AG08395 (cell line): ENCODE measurements at places on chromosomes 5 and 9.

DNA sequence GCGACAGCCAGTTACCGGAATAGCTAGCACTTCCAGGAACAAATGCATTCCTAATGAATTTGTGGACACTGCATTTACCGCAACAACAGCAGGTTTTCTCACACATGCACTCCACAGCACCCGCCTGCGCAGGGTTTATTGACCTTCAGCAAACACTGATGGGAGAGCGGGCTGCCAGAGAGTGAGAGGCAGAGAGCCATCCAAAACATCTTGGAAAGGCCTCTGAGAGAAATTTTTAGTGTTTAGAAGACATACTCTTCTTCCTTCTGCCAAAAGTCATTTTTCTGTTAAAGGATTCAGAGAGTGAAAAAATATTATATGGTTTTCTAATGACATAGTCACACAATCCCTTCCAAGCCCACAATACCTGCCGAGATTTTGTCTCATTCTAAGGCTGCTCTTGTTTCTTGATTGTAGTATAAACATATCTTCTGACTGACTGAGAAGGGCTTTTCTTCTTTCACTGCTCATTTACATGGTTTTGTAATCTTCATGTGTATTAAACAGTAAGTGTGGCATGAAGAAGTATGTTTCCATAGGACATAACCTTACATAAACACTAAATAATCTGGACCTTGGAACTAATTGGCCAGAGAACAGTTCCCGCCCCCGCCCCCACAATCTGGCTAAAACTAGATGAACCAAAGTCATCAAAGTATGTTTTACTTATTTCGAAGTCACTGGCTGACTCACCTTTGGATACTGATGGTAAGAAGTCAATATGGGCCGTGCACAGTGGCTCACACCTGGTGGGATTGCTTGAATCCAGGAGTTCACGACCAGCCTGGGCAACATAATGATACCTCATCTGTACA lies 432.5 kb upstream of the MEF2C start:
- no peak for DNase-seq

GRCh38 chr9:37025071-37025822 lies 8.8 kb downstream of the PAX5 start:
- no peak for DNase-seq

DNA sequence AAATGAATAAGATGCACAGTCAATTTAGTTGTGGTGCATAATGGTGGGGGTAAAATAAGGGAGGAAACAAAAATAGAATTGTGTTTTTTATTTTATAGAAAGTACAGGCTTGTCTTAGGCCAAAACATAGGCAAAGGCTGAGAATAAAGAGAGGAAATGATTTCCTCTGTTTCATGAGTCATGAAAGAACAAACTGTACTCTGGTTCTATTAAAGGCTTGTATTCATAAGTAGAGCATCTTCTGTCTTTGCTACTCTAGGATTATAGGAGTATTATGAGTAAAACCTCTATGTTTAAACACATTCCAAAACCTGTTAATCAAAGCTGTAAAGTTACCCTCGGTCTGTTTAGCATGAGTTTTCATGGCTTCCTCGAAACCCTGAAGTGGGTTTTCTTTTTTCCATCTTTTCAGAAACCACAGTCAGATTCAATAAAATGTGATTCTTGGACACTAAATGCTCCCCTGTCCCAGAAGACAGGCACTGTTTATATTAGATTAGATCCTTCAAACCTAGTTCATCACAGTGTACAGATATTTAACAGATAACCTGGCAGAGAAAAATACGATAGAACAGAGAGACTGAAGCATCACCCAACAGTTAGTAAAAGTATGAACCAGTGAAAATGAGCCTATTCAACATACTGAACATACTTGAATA lies 473.9 kb upstream of the CYLC2 start:
- DNase-seq = no peak

DNA sequence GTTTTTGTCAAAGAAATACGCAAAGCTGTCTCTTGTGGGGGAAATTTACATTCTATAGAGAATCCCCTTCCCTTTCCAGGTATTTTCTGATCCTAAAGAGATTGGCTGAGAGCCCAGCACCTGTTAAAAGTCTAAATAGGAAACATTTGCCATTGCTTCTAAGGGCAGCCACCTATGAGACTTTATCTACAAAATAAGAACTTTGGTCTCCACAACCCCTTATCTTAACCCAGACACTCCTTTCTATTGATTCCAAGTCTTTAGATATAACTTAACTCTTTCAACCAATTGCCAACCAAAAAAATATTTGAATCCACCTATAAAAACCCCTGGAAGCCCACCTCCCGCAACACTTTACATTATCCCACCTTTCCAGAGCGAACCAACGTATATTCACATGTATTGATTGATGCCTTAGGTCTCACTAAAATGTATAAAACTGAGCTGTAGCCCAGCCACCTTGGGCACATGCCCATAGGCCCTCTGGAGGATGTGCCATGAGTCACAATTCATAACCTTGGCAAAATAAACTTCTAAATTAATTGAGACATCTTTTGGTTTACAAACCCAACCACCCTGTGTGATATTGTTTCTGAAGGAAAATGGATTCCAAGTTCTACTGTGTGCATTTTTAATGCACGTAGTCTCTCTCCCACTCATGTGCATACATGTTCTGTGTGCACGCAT lies 211.4 kb downstream of the GAS1 start:
- no peak for DNase-seq

DNA sequence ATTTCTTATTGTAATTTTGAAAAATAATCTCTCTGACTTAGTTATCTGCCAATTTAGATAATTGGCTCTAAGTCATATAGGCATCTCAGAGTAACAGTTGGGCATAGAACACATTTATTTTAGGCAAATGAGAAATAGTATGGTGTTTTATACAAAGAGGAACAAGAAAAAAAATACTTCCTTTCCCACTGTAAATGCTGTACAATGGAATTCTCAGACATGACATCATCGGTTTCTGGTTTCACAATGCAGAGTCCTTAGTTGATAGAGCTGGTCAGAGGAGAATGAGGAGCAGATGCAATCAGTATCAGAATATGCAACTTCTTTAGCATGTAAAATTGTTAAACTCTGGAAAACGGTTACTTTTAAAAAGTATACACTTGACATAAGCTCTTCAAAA lies 49.4 kb downstream of the PLK2 start:
- peak; percentile 61 for DNase-seq

DNA sequence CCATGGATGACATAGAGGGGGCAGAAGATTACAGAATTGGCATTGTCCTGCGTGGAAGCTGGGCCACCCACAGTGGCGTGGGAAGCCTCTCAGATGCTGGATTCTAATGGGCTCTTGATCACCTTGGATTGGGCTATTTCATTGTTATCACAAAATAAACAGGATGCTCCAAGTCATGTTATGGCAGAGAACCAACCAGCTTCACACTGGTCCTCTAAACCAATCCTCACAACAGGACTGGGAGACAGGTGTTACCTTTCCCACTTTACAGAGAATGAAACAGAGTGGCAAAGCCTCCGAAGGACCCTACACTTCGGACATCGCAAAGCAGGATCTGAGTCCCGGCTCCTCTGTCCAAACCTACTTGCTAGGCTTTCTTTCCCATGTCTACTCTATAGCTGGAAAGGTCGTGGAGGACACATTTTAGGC lies 455 bp upstream of the SMIM3 start:
- DNase-seq = no peak

GRCh38 chr5:177169271-177169670 lies 35.7 kb downstream of the NSD1 start:
- DNase-seq = no peak

GRCh38 chr5:132260714-132261551 lies 3.4 kb downstream of the PDLIM4 start:
- DNase-seq = no peak

DNA sequence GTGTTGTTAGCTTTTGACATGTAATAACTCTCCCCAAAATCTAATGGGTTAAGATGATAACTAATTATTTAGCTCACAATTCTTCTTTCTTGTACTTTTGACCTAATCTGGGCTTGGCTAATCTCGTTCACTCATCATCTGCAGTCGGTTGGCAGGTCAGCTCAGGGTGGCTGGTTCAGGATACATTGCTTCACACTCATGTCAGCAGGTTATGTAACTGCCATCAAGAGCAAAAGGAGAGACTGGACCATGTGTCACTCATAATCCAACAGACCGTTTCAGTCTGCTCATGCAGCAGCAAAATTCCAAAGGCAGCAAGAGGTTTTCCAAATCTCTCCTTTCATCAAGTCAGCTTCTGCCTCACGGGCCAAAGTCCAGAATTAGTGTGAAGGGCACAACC lies 998.4 kb upstream of the CTNND2 start:
- no peak for DNase-seq

DNA sequence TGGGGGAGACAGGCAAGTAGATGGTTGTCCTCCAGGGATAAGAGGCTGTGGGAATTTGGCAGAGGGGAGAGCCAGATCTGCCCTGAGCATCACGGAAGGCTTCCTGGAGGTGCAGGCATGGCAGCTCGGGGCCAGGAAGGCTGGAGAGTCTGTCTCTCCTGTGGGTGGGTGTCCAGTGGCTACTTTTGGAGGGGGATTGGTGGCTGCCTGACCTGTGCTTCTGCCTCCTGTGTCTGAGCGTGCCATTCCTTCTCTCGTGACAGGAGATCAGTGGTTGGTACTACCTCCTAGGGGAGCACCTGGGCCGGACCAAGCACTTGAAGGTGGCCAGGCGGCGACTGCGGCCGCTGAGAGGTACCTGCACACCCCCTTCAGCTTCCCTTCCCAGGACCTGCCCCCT lies 33.5 kb downstream of the RGS3 start:
- no peak for DNase-seq

GRCh38 chr5:156956321-156956720 lies 6.7 kb downstream of the TIMD4 start:
- no peak for DNase-seq

- DNase-seq = no peak
Measured at GRCh38 chr9:21556581-21557427, 74.7 kb upstream of the IFNE start.

DNA sequence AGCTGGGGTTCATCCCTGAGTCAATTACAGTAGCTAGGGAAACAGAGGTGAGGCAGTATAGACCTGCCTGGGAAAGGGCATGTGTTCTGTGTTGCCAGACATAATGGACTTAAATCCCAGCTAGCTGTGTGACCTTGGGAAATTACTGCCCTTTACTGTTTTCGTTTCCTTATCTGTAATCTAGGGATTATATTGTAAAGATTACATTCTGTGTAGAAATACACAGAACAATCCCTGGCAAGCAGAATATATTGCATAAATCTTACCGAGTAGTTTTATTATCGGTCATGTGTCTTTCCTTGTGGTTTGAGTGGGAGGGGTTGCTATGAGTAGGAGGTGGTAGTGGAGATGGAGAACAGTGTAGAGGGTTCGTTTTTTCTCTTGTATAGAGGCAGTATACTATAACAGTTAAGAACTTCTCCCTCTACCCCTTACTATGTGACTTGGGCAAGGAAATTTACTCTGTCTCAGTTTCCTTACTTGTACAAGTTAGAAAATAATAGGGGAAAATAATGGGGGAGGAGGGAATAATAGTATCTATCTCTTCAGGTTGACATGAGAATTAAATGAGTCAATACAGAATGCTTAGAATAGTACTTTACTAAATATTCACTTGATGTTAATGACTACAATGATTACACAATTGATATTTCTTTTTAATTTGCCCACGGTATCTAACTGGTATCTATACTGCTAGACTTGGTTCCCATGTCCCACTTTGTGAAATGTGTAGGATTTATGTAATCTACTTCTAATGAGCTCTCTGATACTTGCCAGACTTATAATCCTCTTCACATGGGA lies 7.1 kb upstream of the DMXL1 start:
- no peak for DNase-seq

DNA sequence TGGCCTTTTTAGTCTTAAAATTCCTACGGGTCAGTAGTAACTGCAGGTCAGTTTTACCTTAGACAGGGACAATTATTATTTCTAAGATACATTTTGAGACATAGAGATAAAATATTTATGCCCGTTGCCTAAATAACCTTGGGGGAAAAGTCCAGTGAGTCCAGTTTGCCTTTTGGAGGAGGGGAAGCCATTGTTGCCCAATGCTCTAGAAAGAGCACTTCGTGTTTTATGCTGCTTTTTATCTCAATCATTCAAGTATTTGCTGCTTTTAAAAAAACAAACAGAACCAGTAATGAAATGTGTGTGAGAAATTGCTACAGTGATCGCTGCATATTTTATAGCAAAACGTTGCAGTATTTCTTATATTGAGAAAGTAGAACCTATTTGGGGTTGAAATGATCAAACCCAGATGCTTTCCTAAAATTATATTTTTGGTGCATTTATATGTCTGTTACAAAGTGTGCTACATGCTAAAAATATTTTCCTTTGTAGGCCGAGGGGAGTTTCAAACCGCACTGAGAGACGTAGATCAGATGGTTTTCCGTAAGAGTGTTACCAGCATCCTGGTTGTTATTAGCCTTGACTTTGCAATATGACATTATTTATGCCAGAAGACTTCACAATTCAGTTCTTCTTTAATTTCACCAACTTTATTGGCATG lies 266.8 kb downstream of the AOPEP start:
- DNase-seq = no peak

DNA sequence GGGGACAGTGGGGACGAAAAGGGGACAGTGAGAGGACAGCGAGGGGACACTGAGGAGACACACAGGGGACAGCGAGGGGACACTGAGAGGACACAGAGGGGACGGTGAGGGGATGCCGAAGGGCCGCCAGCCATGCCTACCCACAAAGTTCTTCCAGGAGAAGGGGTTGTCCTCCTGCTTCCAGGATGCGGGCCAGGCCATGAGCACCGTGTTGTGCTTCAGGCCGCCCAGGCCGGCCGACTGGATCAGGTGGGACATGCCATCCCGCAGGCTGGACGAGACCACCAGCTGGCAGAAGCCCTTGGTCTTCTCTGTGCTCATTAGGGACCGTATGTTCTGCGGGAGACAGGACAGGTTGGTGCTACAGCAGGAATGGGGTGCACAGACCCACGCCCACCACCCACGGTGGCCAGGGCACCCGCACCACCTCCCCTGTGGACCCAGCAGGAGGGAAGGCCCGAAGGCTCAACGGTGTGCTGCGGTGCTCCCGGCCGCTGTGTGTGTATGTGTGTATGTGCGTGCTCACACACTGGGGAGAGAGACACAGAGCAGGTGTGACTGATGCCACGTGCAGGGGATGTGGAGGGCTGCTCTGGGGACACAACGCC lies 46.6 kb downstream of the SLC12A7 start:
- DNase-seq = no peak

DNA sequence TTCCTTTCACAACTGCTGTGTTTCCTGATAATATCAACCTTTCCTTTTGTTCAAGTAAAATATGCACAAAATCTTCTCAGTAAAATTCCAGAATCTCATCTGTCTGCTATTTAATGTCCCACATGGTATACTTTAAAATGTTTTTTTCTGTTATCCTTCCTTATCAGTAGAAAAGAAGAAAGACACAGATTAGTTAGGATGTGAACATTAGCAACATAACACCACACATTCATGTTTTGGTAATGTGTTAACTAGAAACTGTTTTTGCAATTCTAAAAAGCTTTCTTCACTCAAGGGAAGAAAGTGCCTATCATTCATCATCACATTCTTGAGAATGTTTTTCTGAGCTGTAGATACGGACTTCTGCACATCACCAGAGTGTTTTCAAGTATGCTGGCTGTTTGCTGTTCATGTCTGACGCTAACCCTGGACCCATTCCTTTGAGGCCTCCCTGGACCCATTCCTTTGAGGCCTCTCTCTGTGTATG lies 10.5 kb upstream of the ARSB start:
- no peak for DNase-seq

- no peak for DNase-seq
Measured at GRCh38 chr5:172839669-172840431, 5.8 kb downstream of the ERGIC1 start.
